Stimulated activated CD4-positive, alpha-beta T cell treated with anti-CD3 and anti-CD28 coated beads, Interleukin-1b, Interleukin-23, amount 100 ng/mL, for 24 hours (primary cell): ENCODE measurements at places on chromosomes 13 and 19.

DNA sequence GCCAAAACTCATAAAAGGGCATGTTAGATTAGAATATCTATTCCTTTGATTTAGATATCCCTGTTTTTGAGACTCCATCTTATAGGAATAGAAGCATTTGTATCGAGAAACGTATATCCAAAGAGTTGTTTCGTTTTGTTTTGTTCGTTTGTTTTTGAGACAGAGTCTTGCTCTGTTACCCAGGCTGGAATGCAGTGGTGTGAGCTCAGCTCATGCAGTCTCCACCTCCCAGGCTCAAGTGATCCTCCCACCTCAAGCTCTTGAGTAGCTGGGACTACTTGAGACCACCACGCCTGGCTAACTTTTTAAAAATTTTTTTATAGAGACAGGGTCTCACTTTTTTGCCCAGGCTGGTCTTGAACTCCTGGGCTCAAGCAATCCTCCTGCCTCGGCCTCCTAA, 26.6 kb upstream of the ZMYM5 start:
- DNase-seq = no peak

- DNase-seq = no peak
Measured at GRCh38 chr19:28632371-28633080, 580.4 kb downstream of the UQCRFS1 start.

DNA sequence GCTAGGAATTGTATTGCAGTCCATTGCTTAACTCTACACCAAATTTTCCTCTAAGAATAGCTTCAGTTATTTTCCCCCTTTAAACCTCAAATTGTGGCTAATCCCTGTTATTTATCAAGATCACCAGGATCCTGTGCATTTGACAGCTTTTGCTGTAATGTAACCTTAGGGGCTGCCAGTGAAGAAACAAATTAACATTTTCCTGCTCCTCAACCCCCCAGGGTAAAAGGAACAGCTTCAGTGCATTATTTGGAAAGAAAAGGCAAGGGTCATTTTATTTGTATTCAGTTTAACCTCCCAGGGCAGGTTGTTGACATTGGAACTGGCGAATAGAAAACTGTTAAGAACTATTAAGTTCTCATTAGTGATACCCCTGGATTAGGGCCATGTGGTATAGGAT, 57.0 kb downstream of the PCDH20 start:
- DNase-seq = no peak

DNA sequence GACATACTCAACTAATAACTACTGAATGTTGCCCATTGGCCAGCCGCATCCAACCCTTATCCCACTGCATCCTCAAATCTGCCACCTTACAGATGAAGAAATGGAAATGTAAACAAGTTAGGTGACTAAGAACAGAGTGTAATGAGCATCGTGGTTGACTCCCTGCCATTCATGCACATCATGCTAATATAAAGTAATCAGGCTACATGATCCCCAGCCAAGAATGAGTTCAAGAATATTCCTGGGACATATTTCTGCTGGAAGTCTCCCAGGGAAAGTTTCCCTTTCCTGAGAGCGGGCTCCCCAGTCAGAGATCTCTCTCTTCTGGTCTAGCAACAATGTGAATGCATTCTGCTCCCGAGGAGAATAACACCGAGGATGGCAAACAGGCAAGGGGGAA, 55.9 kb upstream of the SERP2 start:
- no peak for DNase-seq

GRCh38 chr19:19477705-19478383, 37.5 kb downstream of the TSSK6 start:
- DNase-seq = no peak

GRCh38 chr13:24080134-24080533, 80.4 kb upstream of the SPATA13 start:
- no peak for DNase-seq

DNA sequence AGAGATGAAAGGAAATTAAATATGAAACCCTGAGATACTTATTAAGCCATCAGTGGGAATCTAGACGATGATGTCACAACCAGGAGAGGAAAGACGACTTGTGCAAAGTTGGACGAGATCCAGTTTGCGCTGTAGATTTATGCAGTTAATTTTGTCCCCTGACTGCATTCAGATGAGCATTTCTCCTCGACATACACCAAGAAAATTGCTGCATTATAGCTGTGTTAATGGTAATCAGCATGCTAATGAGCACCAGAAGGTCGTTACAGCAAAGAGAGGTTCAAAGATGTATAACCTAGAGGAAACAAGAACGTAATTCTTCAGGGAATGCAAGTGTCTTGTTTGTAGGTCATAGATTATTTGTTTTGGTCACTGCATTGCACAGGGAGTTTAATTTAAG, 371.7 kb downstream of the RBM26 start:
- no peak for DNase-seq

GRCh38 chr19:16051254-16052025, 24.9 kb upstream of the TPM4 start:
- no peak for DNase-seq

DNA sequence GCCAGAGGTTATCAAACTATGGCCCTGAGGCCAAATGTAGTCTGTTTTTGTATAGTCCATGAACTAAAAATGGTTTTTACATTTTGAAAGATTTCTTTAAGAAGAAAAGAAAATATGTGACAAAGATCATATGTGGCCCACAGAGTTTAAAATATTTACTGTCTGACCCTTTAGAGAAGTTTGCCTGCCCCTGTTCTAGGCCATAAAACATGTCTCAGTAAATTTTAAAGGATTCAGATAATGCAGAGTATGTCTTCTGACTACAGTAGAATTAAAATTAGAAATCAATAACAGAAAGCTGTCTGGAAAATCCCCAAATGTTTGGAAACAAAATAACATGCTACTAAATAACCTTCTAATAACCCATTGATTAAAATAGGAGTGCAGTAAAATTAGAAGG, 86.3 kb downstream of the KCNRG start:
- DNase-seq = no peak

GRCh38 chr19:57348136-57348535, 2.9 kb upstream of the ZNF304 start:
- no peak for DNase-seq
